Mesenchymal stem cell (in vitro differentiated cells and primary cell): ENCODE measurements at places on chromosomes 11 and 22.

DNA sequence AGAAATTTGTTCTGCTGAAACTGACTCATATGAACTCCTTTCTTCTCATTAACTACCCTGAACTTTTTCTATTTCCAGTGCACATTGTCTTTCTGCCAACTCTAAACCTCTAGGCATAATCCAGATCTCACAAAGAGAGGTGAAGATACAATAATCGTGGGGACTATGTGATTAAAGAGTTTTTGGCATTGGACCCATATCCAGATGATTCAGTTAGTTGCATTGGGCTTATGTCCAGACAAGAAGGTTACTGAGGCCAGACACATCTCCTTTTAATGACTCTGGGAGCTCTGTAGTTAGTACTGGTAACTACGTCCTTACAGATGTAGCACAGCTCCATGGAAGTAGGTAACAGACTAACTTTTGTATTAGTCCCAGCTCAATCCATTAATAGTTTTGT lies 273.0 kb downstream of the CASP12 start:
- no peak for DNase-seq

DNA sequence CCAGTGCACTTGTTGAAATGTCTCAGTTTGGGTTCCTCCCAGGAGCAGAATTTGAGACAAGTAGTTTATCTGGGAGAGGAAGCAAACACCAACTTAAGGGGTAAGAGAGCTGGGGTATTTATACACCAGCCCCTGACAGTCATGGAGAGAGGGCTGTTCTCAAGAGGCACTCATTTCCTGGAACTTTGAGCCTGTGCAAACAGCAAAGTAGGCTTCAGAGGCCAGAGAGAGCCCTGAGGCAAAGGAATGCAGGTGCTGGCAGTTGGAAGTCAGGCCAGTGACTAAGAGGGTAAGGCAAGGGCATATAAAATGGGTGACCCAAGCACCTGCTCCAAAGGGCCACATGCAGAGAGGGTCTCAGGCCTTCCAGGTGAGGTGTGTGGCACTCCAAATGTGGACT lies 16.1 kb downstream of the MS4A18 start:
- DNase-seq: no peak

- DNase-seq: peak; percentile 75
These were observed 55.9 kb downstream of the PPFIA1 start for GRCh38 chr11:70326365-70326811.

DNA sequence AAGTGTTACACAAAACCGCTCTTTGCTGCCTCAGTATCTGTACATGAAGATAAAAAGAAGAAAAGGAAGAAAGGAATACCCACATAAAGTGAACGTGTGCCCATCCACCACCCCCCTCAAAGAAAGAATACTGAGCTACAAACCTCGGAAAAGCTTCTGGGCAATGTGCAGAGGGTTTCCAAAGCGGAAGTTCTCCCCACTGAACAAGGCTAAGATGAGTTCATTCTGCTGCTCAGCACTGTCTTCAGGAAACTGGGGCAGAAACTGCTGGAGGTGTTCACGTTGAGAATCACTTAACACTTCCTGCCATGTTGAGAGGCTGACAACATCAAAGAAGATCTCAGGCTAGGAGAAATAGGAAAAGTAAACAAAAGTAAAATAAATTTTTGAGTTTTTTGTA lies 6.9 kb downstream of the NFRKB start:
- DNase-seq: no peak

- peak; percentile 82 for DNase-seq
These were observed at the start of gene MRGPRF for GRCh38 chr11:69013009-69013951. Gene MRGPRF (minus strand): TSS chr11:69013246. CDS start chr11:69009901, 3,345 bp downstream.

GRCh38 chr11:62925745-62926679 lies 4.8 kb upstream of the CHRM1 start:
- peak; percentile 42 for DNase-seq
